T-helper 17 cell (primary cell): ENCODE measurements at places on chromosomes 3 and 15. TPM values are rescaled to one million over a fixed set of nuclear protein-coding genes. Genes with fewer than 3 reads are reported as not detected.

- no peak for DNase-seq
Measured at GRCh38 chr3:141491081-141491480, 4.3 kb downstream of the RASA2 start.

DNA sequence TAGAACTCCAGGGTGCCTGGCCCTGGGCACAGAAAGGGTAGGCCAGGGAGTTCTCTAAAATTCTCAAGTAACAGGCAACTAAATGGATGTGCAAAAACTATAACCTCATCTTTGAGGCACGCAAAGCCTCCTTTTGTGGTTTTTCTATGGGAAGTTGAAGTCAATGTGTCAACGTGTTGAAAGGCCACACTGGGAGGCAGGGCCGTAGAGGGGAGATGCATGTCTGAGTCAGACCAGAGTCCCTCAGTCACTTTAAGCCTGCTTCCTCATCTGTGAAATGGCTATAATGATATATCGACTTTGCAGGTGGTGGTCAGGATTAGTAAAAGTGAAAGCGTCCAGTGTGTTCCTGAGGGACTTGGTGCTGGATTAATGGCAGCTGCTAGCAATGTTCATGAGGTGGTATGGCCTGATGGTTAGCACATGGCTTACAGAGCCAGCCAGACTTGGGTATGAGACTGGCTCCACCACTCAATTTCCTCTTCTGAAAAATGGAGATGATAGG is 17.0 kb downstream of the TGM5 start:
- no peak for DNase-seq

DNA sequence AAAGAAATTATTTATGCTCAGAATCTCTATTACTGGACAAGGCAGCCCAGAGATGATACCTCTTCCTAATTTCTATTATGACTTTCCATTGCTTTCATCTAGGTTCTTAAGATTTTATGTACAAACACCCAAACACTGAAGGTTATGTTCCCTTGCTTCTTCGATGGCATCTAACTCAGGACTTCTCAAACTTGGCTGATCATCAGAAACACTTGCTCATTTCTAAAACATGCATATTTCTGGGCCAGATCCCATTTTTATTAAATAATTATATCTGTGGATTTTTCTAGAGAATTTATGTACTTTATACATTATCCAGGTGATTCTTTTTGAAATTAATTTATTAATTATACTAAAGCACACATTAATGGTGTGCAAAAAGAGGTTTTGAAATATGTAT is 482.4 kb upstream of the NR2F2 start:
- DNase-seq = no peak

CDHR4 gene
- total RNA-seq = 0.37 TPM

CPLX3 gene
- not detected for total RNA-seq

DNA sequence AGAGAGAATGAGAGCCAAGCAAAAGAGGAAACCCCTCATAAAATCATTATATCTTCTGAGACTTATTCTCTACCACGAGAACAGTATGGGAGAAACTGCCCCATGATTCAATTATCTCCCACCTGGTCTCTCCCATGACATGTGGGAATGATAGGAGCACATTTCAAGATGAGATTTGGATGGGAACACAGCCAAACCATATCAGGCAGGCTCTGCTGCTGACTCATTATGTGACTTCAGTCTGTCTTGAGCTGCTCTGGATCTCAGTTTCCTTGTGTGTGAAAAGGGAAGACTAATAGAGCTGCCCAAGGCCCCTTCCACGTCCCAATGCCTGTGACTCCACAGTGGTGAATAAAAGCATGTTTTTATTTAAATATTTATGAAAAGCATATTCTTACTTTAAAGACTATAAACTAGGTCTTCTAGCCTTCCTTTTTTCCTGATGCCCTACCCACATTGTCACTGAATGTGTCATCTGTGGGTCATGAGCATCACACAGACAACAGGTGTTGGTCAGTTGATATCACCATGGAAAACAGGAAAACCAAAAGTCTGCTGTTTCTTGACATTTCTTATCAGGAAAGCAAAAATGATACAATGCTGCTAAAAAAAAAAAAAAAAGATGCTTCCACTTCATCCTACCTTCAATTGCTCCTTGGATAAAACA is 96.0 kb upstream of the PPP2R3A start:
- no peak for DNase-seq

DNA sequence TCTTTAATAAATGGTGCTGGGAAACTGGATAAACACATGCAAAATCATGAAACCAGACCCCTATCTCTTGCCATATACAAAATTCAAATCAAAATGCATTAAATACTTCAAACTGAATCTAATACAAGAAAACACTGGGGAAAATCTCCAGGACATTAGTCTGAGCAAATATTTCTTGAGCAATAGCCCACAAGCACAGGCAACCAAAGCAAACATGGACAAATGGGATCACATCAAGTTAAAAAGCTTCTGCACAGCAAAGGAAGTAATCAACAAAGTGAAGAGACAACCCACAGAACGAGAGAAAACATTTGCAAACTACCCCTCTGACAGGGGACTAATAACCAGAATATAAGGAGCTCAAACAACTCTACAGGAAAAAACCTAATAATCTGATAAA is 6.3 kb downstream of the ANKRD28 start:
- no peak for DNase-seq
